ENCODE measurements at places on chromosomes 7 and 10. TPM values are rescaled to one million over a fixed set of nuclear protein-coding genes. Genes with fewer than 3 reads are reported as not detected.

MEST gene
- total RNA-seq, result 8.1 TPM

SKIDA1 gene
- 0.60 TPM for total RNA-seq

LCOR gene
- total RNA-seq, result 42.8 TPM

FAM25C gene
- not detected for total RNA-seq

MYO1G gene
- total RNA-seq, result 154 TPM

GOLGA7B gene
- total RNA-seq, result 0.04 TPM
